Tibial artery (tissue), 4 donors: ENCODE measurements at places on chromosomes 7 and 10.
A peak's percentile ranks its signal among the peaks of the same experiment; 100 is the strongest.

GRCh38 chr10:74453169-74453568, 302.1 kb downstream of the ADK start:
- DNase-seq, result no peak

DNA sequence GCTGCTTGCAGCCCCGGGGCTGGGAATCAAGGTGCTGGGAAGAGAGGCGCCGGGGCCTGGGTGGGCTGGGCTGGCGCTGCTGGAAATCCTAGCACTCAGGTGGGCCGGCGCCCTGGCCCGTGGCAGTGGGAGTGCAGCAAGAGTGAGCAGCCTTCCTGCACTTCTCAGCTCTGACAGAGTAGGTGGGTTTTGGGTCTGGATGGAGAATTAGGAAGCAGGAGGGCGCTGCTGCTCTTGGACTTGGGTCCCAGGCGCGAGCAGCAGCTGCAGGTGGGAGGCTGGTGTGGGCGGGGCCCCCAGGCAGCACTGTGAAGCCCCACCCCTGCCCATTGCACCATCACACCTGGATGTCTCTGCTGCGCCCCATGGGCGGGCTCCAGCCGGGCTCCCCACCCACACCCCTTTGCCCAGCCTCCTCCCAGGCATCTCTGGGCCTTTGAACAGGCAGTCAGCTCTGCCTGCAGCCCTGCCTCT, 6.0 kb downstream of the BRI3 start:
- no peak for DNase-seq

DNA sequence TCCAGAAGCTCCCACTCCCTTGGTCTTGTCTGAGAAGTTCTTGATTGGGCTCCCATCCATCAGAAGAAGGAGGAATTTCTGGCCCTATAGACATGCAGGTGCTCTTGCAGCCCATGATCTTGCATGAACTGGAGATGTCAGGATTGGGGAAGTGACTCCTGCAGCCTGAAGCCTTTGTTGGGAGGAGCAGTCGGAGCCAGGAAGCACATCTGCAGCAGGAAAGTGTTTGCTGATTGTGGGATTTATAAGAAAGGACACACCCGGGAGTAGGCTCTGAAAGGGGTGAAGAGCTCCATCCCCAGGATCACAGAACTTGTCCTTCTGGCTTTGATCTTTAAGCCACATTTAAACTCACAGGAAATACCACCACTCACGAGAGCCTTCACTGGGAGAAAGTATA, 185.2 kb downstream of the DYNC1I1 start:
- DNase-seq, result no peak

GRCh38 chr7:149377386-149377785, 83.5 kb downstream of the ZNF777 start:
- DNase-seq, result no peak

DNA sequence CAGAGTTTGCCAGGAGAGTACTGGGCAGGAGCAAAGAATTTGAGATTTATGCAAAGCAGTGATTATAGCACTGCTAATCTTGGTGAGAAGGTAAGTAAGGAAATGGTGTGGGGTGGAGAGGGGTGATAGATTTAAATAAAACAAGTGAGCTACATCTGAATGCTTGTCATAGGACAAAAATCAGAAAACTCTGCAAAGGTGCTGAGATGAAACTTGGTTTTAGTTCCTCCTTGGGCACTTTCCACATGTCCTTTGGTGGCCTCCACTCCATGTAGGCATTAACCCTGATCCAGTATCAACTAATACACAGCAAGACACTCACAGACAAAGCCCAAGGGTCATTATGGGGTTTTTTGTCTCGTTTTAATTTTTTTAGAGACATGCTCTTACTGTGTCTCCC, 25.7 kb upstream of the FAM107B start:
- DNase-seq, result no peak

GRCh38 chr10:34124522-34125035, 690.5 kb downstream of the PARD3 start:
- DNase-seq, result no peak

DNA sequence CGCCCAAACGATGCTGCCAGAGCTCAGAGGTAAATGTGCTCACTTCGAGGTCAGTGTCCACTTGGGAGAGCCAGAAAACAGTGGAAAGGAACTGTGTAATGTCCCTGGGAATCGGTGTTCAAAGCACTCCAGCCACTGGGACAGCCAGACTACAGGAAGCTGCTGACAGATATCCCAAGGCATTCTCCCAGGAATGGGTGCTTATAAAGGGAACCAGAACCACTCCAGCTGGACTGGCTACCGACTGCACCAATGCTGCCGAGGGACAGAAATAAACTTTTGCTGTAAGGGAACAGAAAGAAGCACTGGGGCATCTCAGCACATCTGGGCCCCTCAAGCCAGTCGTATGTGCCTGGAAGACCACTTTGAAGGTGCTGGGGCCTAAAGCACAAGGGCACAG, 76.7 kb downstream of the ATXN7L1 start:
- DNase-seq, result no peak

DNA sequence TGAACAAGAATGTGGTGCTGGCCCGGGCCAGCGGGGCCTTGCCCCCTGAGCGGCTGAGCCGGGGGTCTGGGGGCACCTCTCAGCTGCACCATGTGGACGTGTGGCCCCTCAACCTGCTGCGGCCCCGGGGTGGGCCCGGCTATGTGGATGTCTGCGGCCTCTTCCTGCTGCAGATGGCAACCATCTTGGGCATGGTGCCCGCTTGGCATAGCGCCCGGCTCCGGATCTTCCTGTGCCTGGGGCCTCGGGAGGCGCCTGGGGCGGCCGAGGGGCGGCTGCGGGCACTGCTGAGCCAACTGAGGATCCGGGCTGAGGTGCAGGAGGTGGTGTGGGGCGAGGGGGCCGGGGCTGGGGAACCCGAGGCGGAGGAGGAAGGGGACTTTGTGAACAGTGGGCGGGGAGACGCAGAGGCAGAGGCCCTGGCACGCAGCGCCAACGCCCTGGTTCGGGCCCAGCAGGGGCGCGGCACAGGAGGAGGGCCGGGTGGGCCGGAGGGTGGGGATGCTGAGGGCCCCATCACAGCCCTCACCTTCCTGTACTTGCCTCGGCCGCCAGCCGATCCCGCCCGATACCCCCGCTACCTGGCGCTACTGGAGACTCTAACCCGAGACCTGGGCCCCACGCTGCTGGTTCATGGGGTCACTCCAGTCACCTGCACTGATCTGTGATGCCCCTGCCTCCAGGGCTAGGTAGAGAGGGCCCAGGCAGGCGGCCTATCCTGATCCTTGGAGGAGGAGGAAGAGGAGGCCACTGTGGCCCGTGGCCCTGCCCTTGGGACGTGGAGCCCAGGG, 1.1 kb upstream of the TRIP6 start:
- DNase-seq, result peak; percentile 92

- DNase-seq, result no peak
Observed at GRCh38 chr10:82313401-82313800, 438.4 kb downstream of the NRG3 start.

- peak; percentile 51 for DNase-seq
Observed at GRCh38 chr10:80443531-80443974, 10.6 kb upstream of the TSPAN14 start.

GRCh38 chr10:104252368-104252767, 2.3 kb upstream of the GSTO1 start:
- DNase-seq, result no peak

DNA sequence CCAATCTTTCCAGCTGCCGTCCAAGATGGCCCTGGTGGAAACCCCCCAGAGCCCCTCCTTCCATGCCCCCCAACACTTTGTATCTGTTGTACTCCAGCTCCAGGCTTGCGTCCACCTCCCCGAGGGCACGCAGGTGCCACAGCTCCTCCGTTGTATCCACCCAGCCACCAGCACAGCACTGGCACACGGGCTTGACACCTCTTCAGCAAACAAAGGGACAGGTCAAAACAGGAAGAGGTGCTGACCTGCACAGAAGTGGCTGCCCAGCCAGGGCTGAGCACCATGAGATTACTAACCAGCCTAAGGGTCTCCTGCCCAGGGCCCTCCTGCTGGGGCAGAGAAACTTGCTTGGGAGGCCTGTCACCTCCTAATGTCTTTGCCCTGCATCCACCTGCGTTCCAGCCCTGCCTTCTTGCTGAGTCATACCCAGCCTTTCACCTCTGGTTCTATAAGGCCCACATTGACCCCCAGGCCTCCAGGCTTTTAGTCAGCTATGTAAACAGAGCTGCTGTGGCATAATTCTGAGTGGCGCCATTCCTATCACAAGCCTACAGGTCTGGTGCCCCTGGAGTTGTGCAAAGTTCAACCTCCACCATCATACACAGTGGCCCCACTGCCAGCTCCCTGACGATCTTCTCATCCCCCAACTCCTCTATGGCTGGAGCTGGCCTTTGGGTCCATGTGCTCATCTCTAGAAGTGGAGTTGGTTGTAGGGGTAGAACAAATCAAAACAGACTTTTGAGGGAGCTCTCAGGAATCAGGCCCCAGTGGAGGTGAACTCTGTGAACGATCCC, 20.9 kb downstream of the SLC29A3 start:
- no peak for DNase-seq

GRCh38 chr10:49667991-49668390, 11.5 kb upstream of the C10orf53 start:
- no peak for DNase-seq

- DNase-seq, result no peak
Observed at GRCh38 chr10:49174926-49175500, 13.2 kb downstream of the TMEM273 start.

- DNase-seq, result no peak
Observed at GRCh38 chr7:33191340-33191739, 62.0 kb downstream of the BBS9 start.

DNA sequence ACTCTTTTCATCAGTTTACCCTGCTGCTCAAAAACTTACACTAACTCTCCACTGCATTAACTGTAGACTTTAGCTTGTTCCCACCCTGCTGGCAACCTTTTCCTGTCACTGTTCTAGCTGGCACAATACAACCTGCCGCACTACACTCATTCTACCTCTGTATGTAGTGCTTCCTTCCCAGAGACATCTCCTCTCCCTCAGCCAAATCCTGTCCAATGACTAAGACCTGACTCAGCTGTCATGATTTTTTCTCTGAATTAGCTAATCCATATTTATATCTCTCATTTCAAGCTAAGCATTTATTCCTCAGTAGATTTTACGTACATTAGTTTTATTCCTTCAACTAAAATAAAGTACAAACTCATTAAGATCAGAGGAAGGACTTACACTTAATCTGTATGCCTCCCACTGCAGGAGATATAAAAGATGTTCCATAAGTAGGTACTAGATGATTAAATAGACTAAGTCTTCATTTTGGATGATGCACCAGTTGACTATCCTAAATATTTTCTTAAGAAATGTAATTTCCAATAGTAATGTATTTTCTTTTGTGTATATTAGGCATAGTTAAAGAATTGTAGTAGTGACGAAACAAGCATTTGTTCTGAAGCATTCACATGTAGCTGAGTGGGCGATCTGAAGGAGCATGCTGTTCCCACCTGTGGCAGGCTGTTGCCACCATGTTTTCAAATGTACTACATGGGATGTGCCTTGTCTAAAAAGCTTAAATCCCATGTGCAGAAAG, 189.1 kb downstream of the SKAP2 start:
- DNase-seq, result no peak

DNA sequence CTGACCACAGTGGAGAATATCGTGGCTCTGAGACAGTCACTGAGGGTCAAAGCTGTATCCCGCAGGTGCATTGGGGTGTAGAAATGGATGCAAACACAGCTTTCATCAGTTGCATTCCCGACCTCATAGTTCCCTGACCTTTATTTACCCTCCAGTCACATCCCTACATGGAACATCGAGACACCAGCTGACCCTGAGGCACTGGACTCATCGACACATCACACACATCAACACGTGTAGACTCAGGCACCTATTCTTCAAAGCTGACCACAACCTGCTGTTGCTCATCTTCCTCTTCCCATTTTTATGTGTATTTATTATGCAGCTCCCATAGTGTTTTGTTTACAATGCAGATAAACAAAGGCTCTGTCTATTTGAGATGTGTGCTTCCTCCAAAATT, 396.9 kb upstream of the NRP1 start:
- DNase-seq, result no peak

DNA sequence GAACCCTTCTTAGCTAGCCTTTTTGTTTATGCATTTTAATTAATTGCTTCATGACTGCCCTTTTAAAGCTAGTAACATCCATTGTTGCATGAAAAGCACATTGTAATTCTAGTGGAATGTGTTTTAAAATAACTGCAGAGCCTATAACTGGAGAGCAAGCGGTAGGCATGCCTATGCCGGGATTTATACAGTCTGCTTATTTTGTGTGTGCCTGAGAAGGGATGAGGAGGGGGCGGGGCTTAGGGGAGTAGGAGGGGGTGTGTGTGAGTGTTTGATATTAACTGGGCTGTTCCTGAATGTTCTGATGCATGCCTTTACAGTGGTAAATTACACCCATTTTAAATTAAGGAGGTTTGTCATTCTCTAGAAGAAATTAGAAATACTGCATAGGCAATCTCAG, 208.1 kb downstream of the TCF7L2 start:
- DNase-seq, result no peak

DNA sequence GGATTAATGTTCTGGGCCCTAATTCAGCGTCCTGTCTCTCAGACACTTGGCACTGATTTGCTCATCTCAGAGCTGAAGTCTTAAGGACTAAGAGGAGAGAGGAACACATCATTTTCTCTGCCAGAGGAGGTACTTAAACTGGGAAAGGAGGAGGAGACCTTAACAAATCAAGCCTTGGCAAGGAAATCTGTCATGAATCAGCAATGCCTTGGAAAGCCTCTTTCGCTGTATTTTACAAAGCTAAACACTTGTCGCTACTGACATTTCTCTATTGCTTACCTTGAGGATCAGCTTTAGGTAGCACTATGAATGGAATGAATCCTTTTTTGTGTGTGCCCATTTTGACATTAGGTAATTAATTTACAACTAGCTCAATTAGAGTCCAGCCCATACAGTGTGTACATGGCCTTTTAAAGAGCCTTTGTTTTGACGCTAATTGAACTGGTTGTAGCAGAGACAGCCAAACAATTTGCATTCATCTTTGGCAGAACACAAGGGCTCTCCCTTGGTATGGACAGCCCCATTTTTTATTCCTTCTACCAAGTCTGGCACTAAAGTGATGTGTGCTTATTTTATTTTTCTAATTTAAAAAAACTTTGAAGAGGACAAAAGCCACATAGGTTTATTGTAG, 37.4 kb downstream of the AUTS2 start:
- no peak for DNase-seq

DNA sequence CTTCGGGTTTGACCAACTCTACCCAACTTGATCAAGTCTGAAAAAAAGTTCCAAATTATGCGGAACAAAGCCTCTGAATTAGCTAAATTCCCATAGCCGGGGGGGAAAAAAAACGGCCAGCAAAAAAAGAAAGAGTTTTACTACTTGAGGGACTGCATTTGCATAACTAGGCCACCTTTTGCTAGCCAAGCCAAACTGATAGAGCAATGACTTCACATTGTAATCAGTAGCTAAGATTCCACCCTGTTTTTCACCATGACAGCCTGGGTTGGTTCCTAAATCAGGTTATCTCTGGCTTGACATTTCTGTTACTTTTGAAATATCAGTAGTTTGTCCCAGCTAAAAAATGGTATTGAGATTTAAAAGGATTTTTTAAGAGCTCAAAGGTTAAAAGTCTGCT, 31.4 kb upstream of the CREB3L2 start:
- DNase-seq, result no peak

DNA sequence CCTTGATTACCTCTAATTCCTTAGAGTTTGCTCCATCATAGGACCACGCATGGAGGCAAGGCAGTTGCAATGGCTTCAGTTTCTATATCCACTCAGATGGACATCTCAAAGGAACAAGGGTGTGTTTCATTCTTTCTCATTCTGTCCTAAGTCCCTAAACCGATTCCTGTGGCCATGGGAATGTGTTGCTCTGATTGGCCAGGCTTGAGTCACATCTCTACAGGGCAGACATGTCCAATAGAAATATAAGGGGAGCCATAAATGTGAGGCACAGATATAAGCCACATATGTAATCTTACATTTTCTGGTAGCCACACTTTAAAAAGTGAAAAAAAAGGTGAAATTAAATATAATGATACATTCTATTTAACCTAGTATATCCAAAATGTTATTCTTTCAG, 16.9 kb upstream of the DLD start:
- DNase-seq, result no peak
